ENCODE measurements at places on chromosomes 1 and 21.

DNA sequence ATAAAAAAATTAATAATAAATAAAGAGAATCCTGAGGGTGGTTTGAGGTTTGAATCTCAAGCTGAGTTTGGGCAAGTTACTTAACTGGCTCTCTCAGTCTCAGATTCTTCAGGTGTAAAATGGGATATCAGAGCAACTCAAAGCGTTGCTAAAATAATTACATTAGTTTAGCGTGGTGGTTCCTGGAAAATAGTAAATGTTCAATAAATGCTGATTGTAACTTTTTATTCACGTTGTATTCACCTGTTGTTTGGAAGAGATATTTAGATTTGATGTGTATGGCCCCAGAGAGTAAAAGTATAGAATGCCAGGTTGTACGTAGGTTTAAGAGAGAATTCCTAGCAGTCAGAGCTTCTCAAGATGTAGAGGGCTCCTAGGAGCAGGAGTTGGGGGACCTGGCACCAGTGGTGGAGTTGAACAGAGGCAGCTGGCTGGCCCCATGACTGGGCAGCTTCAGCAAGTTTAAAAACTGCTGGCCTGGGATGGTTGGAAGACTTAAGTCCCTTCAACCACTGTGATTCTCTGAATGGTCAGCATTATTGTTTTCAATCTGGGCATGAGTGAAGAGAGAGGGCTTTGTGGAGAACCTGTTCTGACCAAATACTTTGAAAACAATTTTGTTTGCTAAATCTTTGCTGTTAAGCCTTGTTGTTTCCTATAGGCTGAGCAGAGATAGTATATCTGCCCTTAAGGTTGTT lies 22.4 kb downstream of the PRCC start:
- no peak for DNase-seq

DNA sequence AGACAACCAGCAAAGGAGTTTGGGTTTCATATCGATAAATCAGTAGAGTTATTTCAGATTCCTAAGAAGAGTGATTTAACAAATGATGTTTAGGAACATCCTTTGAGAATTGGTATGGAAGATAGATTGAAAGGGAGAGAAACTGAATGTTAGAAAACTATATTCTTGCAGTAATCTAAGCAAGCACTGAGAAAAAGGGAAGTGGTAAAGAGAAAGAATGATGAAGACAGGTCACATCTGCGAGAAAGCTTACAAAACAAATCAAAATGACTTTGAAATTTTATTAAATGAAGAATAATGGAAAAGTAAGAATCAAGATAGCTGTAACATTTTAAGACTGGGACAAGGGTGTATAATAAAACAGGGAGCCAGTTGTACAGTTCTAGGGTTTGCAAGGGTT lies 177.0 kb downstream of the HS2ST1 start:
- no peak for DNase-seq

- DNase-seq, result no peak
Observed at GRCh38 chr21:34595457-34595856, 19.5 kb downstream of the RCAN1 start.

GRCh38 chr1:44300852-44301251 lies 54.2 kb downstream of the ERI3 start:
- DNase-seq, result no peak

- no peak for DNase-seq
Observed at GRCh38 chr1:52444463-52444862, 40.1 kb downstream of the PRPF38A start.

GRCh38 chr1:12203216-12204007 lies 26.4 kb upstream of the VPS13D start:
- no peak for DNase-seq

- DNase-seq, result no peak
Observed at GRCh38 chr1:222596696-222597095, 7.0 kb upstream of the TAF1A start.

DNA sequence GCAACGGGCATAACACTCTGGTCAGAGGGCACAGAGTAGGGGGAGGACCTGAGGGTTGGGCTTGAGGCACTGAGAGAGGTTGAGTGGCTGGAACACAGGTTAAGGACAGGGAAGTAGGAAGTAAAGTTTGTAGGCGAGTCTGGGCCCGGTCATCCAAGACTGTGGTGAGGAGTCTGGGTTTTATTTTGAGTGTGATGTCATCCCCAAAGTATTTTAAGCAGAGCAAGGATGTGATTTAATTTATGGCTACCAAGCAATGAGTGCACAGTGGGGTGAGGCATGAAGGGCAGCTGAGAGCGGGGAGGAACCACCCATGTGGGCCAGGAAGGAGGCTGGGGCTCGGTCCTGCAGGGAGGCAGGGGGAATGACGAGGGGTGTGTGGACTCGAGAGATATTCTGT lies 11.2 kb upstream of the VWA5B1 start:
- no peak for DNase-seq

- no peak for DNase-seq
Observed at GRCh38 chr21:43981871-43982210, 30.3 kb upstream of the TRAPPC10 start.

DNA sequence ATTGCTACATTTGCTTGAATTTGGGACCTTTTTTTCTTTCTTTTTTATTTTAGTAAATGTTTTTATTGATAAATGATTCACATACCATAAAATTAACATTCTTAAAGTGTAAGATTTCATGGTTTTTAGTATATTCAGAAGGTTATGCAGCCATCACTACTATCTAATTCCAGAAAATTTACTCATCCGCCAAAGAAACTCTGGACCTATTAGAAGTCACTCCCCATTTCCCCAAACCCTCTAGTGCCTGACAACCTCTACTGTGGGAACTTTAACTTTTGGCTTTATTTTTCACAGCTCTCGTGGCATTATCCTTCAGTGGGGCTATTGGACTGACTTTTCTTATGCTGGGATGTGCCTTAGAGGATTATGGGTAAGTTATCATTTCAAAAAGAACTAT lies 4.5 kb downstream of the LEPR start:
- DNase-seq, result no peak

DNA sequence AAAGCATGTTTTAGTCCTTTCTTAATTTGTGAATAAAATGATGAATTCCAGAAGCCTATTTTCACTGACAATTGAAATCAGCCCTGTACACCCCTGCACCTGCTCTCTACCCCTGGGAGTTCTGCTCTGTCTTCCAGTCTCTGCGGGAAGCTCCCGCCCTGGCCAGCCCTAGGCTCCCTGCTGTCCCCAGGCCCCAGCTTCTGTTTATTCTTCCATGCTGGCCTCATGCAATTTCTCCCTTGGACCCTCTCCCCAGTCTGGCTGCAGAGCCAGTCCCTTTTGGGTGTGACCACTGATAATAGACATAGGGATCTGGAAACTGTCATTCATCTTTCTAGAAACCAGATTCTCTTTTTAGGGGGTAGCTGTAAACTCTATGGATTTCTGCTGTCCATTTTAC lies 258.6 kb downstream of the GRIK3 start:
- DNase-seq, result no peak

DNA sequence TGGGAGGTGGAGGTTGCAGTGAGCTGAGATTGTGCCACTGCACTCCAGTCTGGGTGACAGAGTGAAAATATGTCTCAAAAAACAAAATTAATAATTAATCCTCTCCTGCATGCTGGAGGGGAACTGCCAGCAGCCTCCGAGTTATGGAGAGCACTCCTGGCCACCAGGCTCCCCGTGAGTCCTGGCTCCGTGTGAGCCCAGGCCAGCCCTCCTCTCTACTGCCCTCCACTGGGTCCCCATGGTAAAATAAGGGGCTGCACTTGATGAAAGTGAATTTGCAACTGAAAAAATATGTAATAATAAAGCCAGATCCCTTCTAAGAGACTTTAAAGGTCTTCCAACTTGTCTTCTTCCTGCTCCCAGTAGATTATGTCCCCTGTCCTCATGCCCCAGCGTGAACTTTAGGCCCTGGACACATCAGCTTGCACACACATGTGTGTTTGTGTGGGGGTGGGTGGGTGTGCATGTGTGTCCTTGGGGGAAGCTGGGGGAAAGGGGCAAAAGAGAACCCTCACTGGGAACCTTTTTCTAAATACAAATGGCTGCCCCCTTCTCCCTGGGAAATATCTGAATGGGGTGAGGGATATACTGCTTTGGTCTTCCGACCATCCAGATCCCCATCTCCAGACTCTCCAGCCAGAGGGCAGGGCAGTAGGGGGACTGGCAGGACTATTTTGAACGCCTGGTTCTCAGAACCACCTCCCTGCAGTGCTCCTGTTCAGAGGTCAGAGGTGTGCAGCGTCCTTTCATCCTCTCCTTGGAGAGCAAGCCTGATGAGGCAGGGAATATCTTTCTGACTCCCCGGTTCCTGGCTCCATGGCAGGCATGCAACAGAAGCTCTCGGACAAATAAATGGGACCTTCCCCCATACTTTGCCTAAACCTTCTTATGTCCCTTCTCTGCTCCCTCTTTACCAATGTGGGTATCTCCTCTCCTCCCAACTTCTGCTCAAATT lies 26.2 kb downstream of the NEK2 start:
- DNase-seq, result no peak

GRCh38 chr1:217494767-217495166 lies 136.1 kb downstream of the GPATCH2 start:
- DNase-seq, result no peak

DNA sequence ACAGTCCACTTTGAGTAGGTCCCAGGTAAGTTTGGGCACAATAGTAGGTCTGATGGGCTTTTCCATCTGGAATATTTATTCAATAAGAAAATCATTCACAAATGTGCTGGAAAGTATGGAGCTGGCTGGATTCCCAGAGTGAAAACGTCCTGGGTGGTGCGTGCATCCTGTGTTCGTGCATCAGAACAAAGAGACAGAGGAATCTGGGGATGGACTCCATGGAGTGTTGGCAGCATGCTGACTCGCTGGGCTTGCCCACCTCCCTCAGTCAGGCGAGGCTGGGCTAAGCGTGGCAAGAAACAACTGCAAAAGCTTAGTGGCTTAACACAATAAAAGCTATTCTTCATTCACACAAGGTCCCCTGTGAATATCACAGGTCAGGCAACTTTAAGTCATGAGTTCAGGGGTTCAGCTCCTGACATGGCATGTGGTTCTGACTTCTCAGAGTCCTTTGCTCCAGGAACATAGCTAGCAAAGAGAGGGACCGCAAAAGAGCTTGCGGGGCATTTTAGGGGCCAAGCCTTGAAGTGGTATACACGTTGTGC lies 151.6 kb upstream of the ZNF644 start:
- no peak for DNase-seq

DNA sequence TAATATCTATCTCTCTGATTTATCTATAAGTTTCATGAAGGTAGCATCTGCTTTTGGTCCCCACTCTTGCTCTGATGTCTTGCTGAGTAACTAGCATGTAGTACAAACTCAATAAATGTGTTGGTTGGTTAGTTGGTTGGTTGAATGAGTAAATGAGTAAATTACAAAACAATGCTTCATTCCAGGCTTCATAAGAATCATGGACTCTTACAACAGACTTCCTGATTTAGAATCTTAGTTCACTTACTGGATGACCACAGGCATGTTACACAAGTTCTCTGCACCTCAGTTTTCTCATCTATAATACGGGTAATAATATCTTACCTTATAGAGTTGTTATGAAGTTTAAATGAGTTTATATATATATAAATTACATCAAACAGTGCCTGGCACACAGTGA lies 98.6 kb downstream of the ZNF281 start:
- DNase-seq, result no peak

- no peak for DNase-seq
Observed at GRCh38 chr1:27951396-27951795, 8.4 kb upstream of the XKR8 start.

GRCh38 chr1:22349362-22350043 lies 102.1 kb upstream of the ZBTB40 start:
- no peak for DNase-seq

DNA sequence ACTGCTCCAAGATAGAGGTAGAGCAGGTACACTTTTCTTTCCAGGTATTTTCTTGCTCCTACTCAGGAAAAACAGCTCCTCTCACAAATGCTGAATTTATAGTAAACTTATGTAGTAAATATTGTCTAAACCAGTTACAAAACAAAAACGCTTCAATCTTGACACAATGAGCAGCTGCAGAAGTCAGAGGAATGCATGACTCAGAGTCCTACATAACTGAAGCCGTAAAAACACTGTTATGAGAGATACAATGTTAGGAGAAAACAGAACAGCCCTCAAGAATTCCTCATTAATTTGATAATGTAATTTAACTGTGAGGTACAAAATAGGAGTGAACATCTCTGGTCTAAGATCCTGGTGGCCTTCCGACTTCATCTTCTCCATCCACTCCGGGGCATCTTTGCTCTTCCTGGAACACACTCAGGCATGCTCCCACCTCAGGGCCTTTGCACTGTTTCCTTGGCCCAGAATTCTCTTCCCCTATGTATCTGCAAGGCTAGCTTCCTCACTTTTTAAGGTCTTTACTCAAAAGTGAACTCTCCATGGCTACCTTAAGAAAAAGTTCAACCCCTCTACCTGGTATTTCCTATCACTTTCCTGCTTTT lies 138.5 kb downstream of the SLC45A1 start:
- DNase-seq, result no peak

DNA sequence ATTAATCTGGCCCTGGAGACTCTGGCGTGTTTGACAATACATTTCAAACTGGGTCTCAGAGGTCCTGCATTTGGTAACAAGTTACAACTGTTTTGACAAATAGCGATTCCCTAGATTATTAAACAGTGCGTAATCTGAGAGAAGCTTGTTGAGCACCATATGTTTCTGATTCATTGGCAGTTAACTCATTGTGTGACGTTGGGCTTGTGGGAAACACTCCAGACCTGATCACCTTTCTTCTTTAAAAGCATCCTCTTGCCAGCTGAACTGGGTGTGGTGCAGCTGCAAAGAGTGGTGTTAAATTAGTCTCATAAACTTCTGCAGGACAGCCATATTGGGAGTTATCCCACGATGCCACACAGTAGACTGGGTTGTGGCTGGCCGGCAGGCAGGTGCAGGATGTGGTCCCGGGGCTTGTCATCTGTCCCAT lies 82.7 kb downstream of the CDC7 start:
- DNase-seq, result no peak

DNA sequence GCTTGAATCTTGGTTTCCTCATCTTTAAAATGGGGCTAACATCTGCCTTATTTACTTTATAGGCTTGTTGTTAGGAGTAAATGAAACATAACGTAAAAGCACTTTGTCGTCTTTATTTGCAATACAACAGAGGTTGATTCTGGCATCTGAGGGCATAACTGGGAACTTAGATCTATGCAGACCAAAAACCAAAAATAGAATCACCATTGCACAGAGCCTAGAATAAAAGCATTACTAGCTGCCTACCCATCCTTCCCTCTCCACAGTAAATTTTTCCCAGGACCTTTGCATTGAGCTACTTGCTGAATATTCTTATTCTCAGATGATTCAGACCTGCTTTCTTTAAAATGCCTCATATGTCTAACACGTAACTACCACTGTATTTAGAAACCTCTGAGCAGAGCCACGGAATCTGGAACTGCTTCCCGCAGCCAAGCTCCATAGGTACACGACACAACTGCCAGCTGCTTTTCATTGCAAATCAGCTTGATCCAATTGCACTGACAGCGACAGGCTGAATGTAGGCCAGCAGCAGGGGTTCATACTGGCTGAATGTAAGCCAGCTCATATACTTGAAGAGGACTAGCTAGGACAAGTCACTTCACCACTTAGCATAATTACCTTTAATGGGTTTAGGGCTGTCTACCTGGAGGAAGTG lies 33.2 kb upstream of the SERBP1 start:
- DNase-seq, result no peak

All from CD4-positive, alpha-beta T cell treated with Interleukin-4 for 1 hour (primary cell).